ENCODE measurements at places on chromosomes 1 and 21.

DNA sequence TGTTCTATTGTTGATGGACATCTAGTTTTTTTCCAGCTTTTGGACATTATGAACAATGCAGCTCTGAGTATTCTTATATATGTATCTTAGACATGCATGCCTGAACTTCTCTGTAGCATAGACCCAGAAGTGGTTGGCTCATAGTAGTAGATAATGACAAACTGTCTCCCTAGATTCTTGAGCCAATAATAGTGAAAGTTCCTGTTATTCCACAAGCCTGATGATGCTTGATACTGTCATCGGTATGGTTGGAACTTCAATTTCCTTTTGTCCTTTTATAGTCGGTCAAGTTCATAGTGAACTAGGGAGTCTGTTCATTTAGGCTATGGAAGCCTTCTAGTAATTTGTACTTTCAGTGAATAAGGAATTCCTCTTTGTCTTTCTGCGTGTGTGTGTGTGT lies 56.8 kb downstream of the MTR start:
- no peak for DNase-seq

DNA sequence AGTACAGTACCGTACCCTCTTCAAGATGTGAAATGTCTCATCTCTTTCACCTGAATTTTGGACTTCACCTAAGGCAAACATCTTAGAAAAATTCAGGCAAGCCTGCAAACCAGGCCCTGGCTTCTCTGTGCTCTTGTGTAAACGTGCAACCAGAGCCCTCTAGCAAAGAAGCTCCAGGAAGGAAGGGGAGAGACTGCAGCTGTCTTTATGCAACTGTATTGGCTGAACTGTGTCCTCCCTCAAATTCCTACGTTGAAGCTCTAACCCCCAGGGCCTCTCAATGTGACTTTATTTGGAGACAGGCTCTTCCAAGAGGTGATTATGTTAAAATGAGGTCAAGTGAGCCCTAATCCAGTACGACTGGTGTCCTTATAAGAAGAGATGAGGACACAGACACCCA lies 60.3 kb downstream of the SLC45A1 start:
- no peak for DNase-seq

GRCh38 chr1:41371630-41372599 lies 10.7 kb downstream of the FOXO6 start:
- DNase-seq, result no peak

DNA sequence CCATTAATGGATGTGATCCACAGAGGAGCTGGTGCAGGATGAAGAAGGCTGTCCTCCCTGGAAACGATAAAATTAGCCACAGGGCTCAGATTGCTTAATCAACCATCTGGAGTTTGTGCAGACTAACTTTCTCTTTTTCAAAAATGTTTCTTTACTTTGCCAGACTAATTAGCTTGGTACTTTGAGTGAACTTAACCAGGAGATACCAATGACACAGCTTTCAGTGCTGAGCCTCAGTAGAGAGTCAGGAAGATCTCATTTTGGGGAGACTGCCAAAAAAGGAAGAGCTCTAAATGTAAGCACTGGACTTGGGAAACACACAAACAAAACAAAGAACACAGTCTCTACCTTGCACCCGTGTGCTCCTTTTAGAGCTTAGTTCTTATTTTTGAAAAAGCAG lies 248.1 kb upstream of the DEPDC1 start:
- DNase-seq, result no peak

GRCh38 chr1:216691710-216692109 lies 31.5 kb downstream of the ESRRG start:
- DNase-seq, result no peak

GRCh38 chr1:206939841-206940587 lies 6.3 kb downstream of the PIGR start:
- no peak for DNase-seq

DNA sequence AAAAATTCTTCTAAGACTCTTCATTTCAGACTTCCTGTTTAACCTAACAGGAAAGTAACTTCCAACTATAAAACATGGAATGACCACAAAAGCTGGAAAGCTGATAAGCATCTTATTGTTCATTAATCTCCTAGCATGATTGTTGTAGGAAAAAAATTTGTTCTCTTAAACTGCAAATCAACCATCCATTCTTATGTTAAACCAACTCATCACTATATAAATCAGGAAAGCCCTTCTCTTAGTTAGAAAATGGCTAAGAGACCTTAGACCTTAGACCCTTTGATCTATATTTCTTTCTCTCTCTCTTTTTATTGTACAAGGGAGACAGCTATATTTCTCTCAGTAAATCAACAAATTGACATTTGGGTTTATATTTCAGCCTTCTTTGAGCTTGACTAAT lies 101.4 kb downstream of the UBE2U start:
- DNase-seq, result no peak

GRCh38 chr1:54070171-54070837 lies 16.9 kb downstream of the TCEANC2 start:
- DNase-seq, result no peak

DNA sequence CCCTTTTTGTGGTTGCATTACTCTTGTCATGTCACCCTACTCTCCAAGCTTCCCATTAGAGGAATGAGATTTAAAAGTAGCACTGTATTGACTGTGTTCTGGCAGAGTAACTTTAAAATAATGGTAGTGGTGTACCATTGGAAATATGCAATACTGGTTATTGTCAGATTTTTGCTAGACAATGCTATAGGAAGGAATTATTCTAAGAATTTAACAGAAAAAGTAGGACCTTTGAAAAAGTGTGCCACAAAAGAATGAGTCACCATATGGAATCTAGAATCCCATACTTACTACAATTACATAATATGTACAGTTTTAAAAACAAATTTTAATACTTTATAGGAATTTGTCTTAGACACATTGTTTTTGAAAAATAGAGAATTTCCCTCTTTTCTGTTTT lies 13.8 kb downstream of the MIER1 start:
- no peak for DNase-seq
